ENCODE measurements at places on chromosomes 11 and 22.

DNA sequence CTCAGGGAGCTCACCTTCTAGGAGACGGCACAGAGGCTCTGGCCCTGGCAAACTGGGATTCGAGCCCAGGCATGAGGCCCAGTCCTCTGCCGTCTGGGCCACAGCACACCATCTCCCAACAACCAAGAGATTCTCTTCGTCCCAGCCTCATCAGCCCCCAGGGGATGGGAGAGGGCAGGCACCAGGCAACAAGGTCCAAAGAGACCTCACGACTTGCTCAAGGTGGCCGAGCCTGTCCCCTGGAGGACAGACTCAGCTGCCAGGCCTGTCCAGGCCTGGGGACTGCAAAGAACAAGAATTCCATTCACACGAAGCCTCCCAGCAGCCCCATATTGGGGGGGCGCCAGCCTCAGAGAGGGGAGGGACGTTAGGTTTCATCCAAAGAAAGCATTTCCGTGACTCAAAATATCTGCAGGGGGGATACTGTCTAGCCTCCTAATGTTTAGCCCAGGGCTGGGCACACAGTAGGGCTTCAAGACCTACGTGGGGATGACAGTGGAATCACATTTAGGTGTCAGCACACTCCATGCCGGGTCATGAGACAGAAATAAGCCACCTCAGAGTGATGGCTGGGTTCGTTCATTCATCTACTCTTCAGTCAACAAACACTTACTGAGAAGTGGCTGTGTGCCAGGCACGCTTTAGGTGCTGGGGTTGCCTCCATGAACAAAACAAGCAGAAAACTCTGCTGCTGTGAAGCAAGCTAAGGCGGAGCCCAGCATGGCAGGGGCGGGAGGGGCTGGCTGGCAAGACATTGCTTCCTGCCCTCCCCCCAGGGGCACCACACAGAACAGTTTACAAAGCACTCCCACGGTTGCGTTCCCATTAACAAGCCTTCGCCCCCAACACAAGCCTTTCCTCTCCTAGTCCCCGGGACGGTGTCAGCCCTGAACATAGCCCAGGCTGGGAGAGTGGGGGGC lies 1.2 kb downstream of the CARNS1 start:
- peak; percentile 65 for DNase-seq

GRCh38 chr11:61893981-61894380 lies 2.6 kb upstream of the FADS3 start:
- DNase-seq: no peak

- no peak for DNase-seq
Observed at GRCh38 chr22:26492220-26492619, 8.5 kb downstream of the SRRD start.

- no peak for DNase-seq
Observed at GRCh38 chr22:46352276-46352675, 16.8 kb downstream of the TRMU start.

GRCh38 chr22:46116491-46116958 lies 33.8 kb upstream of the PPARA start:
- peak; percentile 79 for DNase-seq

DNA sequence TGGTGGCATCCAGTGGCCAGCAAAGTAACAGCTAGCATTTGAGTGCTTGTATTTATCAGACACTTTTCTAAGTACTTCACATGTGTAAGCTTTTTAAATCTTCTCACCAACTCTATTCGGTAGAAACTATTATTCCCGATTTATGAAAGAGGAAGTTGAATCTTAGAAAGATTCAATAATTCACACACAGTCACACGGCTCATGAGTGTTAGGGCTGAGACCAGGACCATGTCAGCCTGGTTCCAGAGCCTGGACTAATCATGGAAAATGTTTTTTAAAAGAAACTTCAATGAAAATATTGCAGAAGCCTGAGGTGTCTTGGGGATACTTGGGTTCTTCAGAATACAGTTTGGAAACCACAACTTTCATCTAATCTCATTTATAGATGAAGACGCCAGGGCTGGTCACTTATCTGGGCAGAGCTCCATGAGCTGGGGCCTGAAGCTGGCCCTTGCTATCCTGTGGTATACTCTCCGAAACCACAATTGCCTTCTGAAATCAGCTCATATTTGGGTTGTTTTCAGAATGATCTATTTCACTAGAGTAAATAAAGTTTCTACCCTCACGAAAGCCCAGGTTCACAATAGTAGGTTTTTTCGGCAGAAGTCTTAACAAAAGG lies 4.3 kb upstream of the CRTAM start:
- no peak for DNase-seq

DNA sequence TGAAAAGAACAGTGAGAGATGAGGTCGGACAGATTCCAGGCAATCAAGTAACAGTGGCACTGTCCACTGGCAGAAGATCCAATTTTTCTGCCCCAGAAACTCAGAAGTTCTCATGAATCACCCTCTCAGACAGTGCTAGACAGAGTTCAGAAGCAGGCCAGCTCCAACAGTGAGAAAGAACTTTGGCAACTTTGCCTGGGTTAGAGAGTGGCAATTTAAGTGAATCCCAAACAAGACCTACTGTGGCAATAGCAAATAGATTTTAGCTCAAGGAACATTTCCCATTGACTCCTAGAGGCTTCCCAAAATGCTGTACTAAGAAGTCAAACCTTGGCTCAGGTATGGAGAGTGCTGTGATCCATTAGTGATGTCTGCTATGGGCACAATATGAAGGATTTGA lies 12.3 kb downstream of the CD44 start:
- no peak for DNase-seq

DNA sequence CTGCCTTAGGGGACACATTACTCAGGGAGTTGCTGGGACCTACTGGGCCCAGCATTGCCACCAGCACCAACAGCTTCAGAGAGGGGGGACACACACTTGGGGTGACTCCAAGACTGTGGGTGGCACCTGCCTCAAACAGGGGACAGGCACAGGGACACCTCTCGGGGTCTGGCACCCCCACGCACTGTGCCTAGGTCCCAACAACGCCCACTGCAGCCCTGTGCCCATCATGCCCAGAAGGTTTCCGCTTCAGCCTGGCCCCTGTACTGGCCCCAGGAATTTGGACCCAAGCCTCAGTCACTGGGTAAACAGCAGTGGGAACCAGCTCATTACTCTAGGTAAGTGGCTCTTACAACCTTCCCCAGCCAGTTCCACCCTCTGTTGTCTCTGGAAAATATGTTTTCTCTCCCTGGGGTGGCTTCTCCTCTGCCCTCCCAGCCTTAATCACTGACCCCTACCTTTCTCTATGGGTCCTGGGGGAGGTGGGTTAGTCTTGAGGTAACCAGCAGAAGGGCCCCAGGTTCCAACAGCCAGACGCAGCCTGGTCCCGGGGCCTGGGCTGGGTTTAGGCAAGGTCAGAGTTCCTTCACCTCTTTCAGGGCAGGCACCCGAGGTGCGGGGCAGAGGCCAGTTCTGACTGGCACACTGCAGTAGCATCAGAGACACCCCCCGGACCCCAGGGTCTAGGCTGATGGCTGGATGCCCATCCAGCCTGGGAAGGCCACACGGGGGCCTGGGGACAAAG lies 123.6 kb downstream of the MED15 start:
- DNase-seq: no peak

- no peak for DNase-seq
Observed at GRCh38 chr11:61091373-61092279, 10.7 kb upstream of the CD5 start.

DNA sequence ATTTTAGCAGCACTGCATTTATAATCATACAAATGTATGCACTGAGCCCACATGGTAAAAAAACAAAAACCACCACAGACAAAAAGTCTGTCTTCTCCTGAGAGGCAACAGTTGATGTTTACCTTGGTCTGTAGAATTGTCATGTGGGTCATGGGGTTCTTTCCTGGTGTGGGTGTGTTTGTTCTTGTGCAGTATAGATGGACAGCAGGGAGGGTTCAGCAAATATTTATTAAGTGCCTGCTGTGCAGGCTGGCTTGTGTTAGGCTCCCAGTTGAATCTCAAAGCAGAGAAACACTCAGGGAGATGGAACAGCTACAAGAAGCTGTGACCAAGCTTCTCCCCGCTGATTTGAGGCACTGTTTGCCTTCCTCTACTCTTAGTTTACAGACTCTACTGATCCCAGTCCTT lies 82.2 kb downstream of the PISD start:
- no peak for DNase-seq

DNA sequence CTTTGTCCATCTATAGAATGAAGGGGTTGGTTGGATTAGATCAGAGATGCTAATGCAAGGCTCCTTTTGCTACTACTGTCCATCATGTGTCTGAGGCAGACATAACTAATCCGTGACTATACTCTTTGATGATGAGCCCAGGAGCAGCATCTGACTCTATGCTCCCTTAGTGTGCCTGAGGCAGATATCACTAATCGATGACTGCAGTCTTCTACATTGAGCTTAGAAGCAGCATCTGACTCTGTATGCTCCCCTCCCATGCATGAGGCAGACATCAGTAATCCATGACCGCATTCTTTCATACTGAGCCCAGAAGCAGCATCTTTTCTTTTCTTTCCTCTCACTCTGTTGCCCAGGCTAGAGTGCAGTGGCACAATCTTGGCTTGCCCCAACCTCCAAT lies 4.2 kb downstream of the TCN2 start:
- DNase-seq: no peak

DNA sequence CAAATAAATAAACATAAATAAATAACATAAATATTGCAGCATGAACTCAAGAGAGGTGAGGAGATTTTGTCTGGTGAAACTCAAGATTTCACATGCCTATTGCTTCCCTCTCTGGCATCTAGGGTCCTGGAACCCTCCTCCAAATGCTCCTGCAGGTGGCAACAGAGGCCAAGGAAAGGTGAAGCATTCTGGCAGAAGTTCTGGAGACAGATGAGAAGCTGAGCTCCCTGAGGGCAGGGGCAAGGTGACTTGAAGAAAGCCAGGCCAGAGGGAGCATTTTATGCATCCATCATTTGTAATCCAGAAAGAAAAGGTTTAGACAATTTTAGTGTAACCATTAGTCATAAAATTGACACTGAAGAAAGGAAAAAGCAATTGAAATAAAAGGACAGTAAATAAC lies 64.9 kb downstream of the ENDOD1 start:
- DNase-seq: peak; percentile 50

GRCh38 chr22:22040472-22040871 lies 57.9 kb upstream of the TOP3B start:
- DNase-seq: no peak

- no peak for DNase-seq
Observed at GRCh38 chr22:44344407-44344806, 31.7 kb upstream of the SHISAL1 start.

- DNase-seq: no peak
Observed at GRCh38 chr11:13262096-13262495, 15.5 kb upstream of the BMAL1 start.

- DNase-seq: no peak
Observed at GRCh38 chr22:33748714-33749113, 171.6 kb downstream of the LARGE1 start.

- no peak for DNase-seq
Observed at GRCh38 chr22:26783885-26784284, 126.5 kb downstream of the MIAT start.

DNA sequence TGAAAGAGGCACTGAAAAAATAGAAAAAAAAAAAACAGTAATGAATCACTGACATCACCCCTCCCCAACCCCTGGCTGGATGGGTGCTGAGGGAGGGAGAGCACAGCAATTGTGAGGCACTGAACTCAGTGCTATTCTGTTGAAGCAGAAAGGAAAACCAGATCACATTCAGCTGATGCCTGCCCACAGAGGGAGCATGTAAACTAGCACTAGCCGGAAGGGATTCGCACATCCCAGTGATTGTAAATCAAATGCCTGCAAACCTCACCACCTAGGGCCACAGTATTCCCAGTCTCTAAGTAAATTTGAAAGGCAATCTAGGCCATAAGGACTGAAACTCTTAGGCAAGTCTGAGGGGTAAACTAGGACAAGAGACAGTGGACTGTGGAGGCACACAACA lies 772.0 kb upstream of the CCDC179 start:
- no peak for DNase-seq

GRCh38 chr11:128095466-128095981 lies 491.8 kb downstream of the ETS1 start:
- no peak for DNase-seq

- no peak for DNase-seq
Observed at GRCh38 chr11:130729678-130730300, 186.5 kb downstream of the SNX19 start.

DNA sequence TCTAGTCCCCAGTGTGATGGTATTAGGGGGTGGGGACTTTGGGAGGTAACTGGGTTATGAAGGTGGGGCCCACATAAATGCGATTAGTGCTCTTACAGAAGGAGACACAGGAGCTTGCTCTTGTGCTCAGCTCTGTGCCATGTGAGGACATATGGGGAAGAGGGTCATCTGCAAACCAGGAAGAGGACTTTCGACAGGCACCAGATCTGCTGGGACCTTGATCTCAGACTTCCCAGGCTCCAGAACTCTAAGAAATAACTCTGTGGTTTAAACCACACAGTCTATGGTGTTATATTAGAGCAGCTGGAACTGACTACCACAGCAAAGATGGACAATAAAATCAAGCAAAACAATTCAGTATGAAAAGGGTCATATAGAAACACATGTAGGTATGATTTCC lies 26.7 kb downstream of the NNMT start:
- no peak for DNase-seq

GRCh38 chr11:31844351-31844750 lies 33.2 kb upstream of the PAX6 start:
- no peak for DNase-seq

DNA sequence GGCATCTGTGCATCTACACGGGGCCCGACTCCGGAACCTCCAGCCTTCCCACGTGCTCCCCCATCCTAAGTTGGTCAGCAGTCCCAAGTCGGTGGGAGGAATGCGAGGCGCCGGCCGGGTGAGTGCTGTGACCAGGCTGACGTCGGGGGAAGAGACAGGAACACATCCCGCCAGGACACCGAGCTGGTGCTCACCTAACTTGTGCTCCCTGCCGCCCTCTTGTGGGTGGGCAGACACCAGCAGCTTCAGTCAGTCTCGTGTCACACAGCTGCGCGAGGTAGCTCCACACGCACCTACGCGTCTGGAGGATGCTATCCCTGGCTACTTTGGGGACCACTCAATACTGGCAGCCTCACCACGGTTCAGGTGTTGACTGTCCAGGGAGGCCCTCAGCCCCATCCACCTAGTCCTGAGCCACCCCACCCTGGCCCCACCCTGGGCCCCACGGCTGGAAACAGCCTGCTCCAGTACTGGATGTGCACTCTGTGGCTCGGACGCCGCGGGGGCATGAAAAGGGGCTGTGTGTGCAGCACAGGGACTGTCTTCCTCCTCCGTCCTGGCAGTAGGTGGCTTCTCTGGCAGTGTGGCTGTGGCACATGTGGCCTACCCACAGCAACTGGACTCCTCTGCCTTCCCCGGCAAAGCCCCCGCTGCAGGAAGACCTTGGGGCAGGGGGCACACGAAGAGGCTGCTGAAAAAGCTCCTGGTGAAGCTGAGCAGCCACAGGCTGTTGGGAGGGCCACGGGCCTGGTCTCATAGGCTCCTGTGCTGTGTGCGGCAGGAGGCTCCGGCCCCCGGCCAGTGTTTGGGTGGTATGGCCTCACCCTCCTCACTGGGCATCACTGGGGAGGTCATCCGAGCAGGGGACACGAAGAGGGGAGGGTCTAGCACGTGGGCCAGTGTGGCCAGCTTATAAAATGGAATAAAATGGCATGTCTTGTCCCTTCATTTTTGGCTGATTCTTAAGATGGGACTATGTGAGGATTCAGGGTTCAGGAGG lies 11.2 kb upstream of the BID start:
- DNase-seq: peak; percentile 64
